ENCODE measurements at places on chromosomes 1 and 21.

GRCh38 chr1:10943991-10944730 is 68.3 kb upstream of the TARDBP start:
- DNase-seq = no peak

DNA sequence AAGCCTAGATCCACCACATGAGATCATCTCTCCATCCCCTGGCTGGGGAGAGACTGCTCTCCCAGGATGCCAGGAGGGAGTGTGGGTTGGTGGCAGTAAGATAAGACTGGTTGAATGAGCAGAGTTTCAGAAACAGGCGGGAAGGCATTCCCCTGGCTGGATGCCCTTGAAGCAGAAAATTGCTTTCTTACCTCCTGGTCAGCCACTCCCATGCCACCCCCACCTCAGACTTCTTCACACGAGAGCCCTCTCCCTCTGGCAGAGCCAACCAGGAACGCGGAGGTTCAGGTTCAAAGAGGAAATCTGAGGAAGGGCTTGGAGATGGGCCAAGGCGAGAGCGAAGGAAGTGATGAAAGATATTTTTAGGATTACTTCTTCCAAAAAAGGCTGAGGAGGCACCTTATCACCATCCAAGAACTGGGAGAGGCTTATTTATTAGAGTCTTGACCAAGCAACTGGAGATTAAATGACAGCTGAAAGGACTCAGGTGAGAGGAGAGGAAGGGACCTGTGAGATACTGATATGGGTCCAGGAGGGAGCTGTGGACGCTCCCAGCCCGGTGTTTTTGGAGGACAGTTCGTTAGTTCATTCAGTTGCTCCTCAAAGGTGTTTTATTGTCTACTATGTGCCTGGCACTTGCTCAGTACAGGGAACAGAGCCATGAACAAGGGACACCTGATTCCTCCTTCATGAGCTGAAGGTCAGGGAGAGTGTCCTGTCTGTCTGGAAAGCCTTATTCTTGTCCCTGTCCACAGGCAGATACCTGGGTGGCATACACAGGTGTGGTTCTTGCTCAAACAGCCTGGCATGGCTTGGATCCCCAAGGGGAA is 18.9 kb upstream of the SLC26A9 start:
- DNase-seq = no peak

DNA sequence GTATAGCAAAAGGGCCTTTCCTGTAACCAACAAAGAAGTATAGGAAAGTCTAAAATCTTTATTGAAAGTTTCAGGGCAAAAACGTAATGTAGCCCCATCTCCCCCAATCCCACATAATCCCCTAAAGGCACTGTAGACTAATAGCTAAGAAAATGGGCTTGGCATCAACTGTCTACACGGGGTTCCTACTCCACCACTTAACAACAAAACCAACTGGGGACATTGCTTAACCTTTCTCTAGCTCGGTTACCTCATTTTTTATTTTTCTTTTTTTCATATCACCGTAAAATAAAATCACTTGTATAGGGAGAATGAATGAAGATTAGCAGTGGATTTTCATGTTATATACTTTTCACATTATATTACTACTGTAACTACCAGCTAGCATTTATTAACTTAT is 12.3 kb downstream of the MACF1 start:
- DNase-seq = no peak

- DNase-seq = no peak
Observed at GRCh38 chr1:116179964-116180363, 68.8 kb downstream of the MAB21L3 start.

- DNase-seq = no peak
Observed at GRCh38 chr1:89847191-89847729, 26.4 kb downstream of the LRRC8D start.

- DNase-seq = peak; percentile 65
Observed at GRCh38 chr1:84753516-84754385, 63.5 kb upstream of the SSX2IP start.

DNA sequence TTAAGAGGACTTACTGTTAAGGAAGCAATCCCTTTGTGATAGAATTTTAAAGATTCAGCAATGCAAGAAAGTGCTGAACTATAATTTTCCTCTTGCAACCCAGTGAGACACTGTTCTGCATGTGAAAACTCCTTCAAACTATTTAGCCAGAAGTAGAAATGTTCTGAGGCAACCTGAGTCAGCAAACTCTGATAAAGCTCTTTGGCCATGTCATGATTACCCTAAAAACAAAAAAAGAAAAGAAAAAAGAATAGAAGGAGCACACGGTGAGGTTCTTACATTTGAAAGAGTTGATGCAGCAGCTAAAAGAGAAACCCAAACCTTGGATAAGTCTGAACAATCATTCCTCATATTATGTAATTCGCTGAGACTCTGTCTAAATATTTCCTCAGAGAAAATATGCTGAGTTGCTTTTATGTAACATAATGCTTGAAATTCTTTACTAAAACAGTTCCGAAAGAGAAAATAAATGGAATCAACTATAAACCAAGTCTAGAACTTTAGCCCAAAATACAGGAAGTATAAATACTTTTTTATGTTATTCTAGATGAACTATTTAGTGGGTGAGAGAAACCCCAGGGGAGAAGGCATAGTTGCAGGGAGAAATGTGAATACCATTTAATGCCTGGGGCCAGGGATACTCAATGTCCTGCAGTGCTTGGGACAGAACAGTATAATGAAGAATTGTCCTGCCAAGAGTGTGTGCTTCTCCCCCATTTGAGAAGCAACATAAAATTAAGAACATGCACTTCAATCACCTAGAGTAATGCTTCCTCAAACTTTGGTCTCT is 60.0 kb downstream of the INTS7 start:
- no peak for DNase-seq

DNA sequence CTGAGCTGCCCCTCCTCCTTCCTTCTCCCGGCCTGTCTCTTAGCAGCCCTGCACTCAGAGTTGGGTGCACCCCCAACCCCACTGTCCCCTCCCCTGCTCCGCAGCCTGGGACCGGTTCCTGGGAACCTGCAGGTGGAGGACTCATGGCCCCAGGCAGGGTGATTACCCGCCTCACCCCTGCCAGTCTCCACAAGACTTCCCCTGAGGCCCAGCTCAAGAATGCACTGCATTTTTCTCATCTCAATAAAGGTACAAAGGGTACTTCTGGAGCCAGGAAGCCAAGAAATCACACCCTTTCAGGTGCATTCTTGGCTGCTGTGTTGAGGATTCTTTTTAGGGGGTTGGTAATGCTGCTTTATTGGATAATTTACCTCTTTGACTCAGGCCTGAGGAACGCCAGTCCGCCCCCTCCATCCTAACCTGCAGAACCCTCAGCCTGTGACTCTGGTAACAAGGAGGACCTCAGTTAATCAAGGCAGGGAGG is 126.3 kb upstream of the TMPRSS2 start:
- no peak for DNase-seq

GRCh38 chr1:211910913-211911485 is 80.4 kb upstream of the LPGAT1 start:
- DNase-seq = no peak

All from stimulated activated CD4-positive, alpha-beta T cell treated with anti-CD3 and anti-CD28 coated beads, Interleukin-1b, Interleukin-23, amount 100 ng/mL, for 4 hours (primary cell).